ENCODE measurements at places on chromosomes 4 and X. TPM values are rescaled to one million over a fixed set of nuclear protein-coding genes. Genes with fewer than 3 reads are reported as not detected.

ANXA3 gene
- total RNA-seq = 20.2 TPM

IL2RG gene
- 3.3 TPM for total RNA-seq

- peak overlapping the region; percentile 91 for H3K4me3 ChIP-seq
- DNase-seq = peak; percentile 43
Measured at GRCh38 chr4:107719207-107719921, 670 bp downstream of the PAPSS1 start.

DNA sequence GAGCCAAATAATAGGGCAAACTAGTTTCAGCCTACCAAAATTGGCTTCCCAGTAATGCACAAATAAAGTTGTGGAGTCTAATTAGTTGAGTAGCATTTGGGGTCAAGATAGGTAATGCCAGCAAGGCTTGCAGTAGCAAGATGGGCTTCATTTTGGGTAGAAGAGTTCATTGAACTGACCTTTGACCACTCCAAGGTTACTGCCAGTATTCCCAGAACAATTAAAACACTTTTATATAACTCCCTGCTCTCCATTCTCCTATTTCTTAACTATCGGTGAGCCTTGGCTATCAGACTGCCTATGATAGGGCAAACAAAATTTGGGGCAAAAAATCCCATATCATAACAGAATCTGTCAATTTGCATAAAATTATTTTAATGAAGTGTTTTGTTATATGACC is 7.1 kb downstream of the DNAAF6 start:
- H3K27ac ChIP-seq = no peak overlapping the region
- H3K36me3 ChIP-seq = no peaks in the 10 kb centered on the region
- DNase-seq = no peak
- no peaks in the 10 kb centered on the region for H3K27me3 ChIP-seq
- H3K4me1 ChIP-seq = no peaks in the 10 kb centered on the region

GRCh38 chr4:111126340-111126739 is 503.5 kb upstream of the PITX2 start:
- no peak overlapping the region for H3K4me3 ChIP-seq
- no peaks in the 10 kb centered on the region for H3K36me3 ChIP-seq
- no peak overlapping the region for H3K27ac ChIP-seq
- H3K27me3 ChIP-seq = no peaks in the 10 kb centered on the region
- DNase-seq = no peak
- H3K4me1 ChIP-seq = no peaks in the 10 kb centered on the region

- H3K4me3 ChIP-seq = no peak overlapping the region
- H3K4me1 ChIP-seq = no peaks in the 10 kb centered on the region
Measured at GRCh38 chr4:85430697-85431096, 44.3 kb upstream of the ARHGAP24 start.

DNA sequence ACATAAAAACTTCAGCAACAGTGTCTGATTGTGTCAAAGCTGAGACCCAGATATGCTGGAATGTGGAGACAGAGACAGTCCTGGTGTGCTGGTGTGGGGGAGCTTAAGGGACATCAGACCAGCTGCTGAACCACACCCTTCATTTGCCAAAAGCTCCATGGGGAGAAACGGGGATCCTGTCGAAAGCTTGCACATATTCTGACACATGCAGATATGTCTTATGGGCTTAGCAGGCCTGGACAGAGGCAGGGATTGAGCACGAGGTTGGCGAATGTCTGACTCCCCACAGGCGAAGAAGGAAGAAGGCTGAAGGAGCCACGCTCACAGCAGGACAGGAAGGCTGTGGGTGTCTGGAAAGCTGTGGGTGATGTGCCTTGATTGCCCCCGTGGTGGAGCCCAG is 72.1 kb upstream of the ACSL1 start:
- DNase-seq = no peak
- H3K36me3 ChIP-seq = no peaks in the 10 kb centered on the region
- no peak overlapping the region for H3K27ac ChIP-seq
- H3K27me3 ChIP-seq = no peaks in the 10 kb centered on the region

Measured in uterus (tissue), 4 donors.